ENCODE measurements at places on chromosomes 11 and 22.

DNA sequence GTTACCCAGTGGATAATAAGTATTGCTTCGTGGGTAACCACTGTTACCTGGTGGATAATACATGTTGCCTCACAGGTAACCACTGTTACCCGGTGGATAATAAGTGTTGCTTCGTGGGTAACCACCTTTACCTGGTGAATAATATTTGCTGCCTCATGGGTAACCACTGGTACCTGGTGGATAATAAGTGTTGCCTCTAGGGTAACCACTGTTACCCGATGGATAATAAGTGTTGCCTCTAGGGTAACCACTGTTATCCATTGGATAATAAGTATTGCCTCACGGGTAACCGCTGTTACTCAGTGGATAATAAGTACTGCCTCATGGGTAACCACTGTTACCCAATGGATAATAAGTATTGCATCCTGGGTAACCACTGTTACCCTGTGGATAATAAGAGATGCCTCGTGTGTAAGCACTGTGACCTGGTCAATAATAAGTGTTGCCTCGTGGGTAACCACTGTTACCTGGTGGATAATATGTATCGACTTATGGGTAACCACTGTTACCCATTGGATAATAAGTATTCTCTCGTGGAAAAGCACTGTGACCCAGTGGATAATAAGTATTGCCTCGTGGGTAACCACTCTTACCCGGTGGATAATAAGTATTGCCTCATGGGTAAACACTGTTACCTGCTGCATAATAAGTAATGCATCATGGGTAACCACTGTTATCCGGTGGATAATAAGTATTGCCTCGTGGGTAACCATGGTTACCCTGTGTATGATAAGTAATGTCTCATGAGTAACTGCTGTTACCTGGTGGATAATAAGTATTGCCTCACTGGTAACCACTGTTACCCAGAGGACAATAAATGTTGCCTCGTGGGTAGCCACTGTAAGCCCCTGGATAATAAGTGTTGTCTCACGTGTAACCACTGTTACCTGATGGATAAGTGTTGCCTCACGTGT, 20.1 kb upstream of the NXPE4 start:
- DNase-seq, result no peak

DNA sequence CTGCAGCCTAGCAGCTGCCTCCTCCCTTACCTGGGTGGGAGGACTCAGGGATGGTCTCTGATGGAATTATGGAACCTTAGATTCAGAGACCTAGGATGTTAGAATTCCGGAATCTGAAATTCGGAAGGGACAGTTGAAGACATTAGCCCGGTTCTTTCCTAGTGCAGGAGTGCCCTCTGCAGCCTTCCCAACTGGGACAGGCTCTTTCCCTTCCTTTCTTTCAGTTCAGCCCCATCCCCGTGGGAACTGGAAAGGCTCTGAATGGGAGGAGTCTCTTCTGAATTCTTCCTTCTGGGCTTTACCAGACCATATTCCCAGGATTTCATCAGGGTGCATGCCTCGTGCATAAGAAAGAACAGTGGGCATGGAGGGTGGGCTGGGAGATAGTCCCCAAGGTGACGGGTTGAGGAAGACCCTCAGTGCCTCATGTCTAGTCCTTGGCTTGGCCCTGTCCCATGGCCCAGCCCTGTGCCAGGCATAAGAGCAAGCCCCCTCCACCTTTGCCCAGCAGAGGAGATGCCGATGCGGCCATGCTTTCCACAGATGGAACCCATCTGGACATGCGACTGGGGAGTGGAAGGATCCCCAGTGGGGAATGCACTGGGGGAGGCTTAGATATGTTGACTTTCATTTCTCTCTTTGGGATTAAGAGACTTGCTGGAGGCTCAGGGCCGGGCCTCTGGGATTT, 14.4 kb downstream of the DNAJB13 start:
- no peak for DNase-seq

DNA sequence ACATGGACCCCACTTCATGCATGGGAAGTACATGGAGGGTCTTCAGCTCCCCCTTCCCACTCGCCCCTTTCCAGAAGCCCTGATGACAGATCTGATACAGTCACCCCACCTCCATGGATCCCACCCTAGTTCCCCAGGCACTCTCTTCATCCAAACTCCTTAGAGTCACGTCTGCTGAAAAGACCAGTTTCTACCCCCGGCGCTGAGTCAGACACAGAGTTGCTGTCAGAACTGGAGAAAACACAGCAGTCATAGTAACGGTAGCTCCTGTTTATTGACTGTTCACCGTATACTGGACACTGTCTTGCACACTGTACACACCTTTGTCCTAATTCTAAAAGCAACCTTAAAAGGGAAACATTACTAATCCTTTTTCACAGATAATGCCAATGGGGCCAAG, 29.1 kb downstream of the DRD2 start:
- DNase-seq, result no peak

DNA sequence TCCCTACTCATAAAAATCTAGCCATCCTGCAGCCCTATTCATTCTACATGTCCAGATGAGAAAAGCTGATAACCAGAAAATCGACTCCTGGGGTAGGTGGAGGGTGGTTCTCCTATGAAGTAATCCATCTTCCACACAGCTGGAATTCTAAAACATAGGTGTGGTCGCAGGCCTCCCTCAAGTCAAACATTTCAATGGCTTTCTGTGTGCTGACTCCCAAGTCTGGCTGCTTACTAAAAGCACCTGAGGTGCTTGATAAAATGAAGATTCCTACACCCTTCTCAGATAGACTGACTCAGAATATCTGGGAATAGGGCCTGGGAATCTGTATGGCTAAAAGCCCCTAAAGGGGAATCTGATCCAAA, 26.1 kb downstream of the IRAG1 start:
- no peak for DNase-seq
